ENCODE measurements at places on chromosomes 7 and 10.

DNA sequence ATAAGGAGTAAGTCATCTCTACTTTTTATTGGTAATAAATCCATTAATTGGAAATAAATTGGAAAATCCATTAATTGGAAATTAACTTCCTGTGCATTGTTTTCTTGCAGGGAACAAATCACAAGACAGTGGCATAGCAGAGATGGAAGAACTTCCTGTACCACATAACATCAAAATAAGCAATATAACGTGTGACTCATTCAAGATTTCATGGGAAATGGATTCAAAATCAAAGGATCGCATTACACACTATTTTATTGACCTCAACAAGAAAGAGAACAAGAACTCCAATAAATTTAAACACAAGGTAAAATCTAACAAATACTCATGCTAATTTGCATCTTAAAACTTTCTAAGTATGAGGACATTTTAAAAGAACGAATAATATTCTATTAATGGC, 57.8 kb downstream of the PHYHIPL start:
- DNase-seq: peak; percentile 5

DNA sequence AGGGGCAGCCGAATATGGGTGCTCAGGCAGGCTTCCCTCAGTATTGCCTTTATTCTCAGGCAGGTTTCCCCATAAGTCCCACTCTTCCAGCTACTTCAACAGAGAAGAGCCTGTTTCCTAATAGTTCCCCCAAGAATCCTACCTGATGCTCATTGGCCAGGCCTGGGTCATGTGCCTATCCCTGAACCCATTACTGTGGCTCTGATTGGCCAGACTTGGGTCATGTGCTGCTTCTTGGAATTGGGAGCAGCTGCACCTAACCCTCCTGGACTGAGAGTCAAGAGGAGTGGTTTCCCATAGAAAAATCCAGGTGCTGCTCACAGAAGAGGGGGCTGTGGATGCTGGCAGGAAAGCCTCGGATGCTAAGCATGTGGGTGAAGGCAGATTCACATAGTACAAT, 21.7 kb downstream of the OPALIN start:
- DNase-seq: no peak

GRCh38 chr10:75456122-75456521, 24.7 kb downstream of the LRMDA start:
- DNase-seq: no peak

- no peak for DNase-seq
Observed at GRCh38 chr7:30652132-30652531, 30.1 kb downstream of the CRHR2 start.

DNA sequence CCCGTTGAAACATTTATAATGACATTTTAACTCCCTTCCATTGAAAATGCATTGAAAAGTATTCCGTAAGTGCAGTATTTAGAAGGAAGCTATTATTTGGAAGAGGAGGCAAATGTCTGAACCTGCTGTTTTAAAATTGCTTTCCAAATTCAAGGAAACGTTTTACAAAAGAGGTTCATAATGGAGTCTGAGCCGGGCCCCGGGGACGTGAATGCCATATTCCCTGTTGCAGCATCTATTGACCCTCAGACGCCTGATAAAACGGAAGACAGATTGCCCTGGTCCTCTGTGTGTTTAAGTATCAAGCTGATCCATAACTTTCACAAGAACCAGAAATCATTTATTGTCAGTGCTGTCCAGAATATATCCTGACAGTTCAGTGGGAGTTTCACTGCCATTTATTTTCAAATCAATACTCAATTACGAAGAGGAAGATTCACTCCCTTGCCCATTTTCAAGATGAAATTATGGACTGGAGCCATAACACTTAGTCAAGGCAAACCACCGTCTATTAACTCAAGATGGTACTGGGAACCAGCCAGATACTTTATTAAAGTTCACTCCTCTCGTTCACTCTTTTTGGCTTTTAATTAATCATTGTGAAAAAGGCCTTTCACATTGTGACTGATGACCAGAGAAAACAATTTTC, 435.7 kb upstream of the PFKP start:
- no peak for DNase-seq

DNA sequence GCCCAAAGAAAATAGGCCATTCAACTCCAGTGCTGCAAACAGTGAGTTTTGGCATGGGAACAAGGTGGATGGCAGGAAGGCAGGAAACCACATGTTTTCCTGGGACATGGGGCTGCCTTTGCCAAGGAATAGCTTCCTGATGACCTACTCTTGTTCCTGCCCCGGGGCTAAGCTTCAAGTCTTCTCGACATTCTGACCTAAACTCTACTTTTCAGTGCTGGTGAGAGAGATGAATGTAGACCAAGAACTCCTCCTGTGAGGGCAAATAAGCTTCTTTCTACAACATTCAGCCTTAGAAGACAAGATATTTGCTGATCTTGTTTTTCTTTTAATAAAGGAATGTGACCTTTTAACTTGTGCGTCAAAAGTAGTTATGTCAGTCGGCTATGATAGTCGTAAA, 199.0 kb downstream of the GPR37 start:
- peak; percentile 82 for DNase-seq

DNA sequence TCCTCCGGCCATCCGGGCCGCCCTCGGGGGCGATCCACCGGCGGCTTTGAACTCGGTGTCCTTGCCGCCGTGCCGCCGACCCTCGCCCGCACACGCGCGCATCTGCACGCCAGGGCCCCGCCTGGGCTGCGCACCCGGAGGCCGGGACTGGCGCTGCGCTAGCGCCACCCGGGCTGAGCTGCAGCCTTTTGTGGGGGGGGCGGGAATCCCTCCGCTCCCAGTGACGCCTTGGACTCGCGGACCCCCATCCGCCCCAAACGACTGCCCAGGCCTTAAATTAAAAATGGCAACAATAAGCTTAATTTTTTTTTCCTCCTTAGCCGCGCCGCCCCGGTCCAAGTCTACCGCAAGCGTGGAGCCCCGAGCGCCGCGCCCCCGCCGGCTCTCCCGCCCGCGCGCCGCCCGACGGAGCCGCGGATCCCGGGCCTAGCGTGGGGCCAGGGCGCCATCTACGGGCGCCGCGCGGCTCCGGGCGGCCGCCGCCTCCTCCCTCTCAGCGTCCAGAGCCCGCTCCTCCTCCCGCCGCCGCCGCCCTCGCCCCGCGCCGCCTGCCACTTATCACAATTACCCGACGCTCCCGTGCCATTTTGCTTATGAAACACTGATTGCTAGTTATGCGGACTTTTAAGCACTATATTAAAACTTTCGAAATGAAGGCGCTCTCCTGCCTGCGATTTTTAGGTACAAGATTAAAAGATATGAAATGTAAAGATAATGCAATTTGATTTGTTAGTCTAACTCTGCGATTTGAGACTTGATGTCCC, 7.5 kb upstream of the EBF3 start:
- DNase-seq: peak; percentile 67

- no peak for DNase-seq
Observed at GRCh38 chr10:83522456-83522855, 616.9 kb upstream of the GHITM start.

GRCh38 chr10:52312942-52313255, 1.2 kb upstream of the DKK1 start:
- no peak for DNase-seq

GRCh38 chr7:157850481-157851444, 514.0 kb downstream of the DNAJB6 start:
- no peak for DNase-seq

DNA sequence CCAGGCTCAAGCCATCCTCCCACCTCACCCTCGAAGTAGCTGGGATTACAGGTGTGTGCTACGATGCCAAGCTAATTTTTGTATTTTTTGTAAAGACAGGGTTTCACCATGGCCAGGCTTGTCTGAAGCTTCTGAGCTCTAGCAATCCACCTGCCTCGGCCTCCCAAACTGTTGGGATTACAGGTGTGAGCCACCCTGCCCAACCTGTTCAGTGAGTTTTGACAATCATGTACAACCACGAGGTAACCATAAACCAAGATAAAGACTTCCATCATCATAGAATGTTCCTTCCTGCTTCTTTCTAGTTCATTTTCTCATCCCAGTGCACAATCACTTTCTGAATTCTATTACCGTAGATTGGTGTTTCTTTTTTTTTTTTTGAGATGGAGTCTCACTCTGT, 30.5 kb upstream of the MKRN1 start:
- no peak for DNase-seq

DNA sequence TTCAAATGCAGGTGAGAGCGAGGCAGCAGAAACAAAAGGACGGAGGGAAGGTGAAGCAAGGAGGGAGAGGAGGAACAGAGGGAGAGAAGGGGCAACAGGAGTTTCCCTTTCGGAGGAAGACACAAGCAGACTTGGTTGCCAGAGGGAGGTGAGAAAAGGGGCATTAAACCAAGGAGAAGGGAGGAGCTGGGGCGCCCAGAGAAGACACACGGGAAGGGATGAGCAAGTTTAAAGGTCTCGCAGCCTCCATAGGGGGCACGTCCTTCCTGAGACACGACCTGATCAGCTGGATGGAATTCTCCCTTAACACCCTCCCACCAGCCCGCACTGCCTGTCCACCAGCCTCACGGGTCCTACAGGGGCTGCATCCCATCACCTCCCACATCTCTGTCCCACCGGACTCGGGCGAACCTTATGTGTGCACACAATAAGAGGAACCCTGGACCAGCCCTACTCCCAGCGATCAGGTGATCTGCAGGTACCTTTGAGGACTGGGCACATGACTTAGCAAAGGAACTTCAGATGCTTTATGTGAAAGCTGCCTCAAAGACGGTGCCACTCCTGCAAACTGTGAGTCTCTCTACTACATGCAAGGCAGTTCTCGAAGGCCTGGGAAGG, 251.2 kb downstream of the TNS3 start:
- DNase-seq: no peak

DNA sequence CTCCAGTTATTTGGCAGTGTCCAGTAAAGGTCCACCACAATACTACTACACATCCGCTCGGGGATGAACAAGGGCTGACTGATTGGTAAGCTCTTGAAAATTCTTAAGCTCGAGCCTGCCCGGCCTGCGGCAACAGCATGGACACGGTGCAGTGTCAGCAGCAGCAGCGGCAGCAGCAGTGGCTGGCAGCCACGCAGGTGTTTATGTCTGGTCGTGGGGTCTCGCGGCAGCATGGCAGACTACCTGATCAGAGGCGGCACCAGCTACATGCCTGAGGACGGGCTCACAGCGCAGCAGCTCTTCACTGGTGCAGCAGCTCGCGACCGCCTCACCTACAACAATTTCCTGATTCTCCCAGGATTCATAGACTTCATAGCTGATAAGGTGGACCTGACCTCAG, 19.6 kb upstream of the TRIM24 start:
- no peak for DNase-seq

DNA sequence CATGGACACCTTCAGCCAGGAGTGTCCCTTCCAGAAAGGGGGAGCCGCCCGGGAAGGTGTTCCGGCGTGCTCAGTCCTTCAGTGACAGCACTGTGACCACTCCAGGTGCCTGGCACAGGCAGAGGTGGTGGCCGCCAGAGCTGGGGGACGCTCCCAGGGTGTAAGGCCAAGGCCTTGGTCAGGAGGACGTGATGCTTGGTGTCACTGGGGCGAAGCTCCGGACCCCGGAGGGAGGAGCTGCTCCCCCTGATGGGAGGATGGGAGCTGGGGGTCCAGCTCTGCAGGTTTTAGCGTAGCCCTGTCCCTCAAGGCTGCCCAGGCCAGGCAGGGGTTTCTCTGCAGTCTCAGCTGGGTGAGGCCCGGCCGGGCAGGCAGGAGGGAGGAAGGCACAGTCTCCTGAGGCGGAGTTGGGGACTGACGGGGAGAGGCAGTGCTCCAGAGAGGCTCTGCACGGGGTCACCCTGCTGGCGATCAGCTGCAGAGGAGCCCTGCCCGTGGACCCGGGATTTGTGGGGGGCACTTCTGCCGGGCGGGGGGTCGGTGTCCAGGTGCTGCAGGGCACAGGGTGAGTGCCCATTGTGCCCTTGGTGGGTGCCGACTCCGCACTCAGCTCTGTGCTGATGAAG, 56.5 kb upstream of the DNAJB6 start:
- DNase-seq: no peak

DNA sequence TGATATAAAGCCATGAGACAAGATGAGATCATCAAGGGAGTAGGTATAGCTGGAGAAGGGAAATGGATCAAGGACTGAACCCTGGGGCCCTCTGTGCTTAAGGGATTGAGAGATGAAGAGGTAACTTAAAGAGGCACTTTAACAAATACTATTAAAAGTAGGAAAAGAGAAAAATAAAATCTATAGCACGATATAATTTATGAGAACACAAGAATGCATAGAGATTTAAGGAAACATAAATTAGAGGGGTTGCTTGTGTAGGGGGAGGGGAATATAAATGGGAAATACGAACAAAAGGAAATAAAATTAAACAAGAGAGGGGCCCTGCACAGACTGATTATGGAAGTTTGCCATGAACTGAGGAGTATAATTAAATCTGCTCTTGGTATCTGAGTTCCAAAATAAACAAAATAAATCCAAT, 15.6 kb upstream of the LRRC17 start:
- no peak for DNase-seq

Data from ELR (cell line).